ENCODE measurements at places on chromosomes 7 and 10.
A peak's percentile ranks its signal among the peaks of the same experiment; 100 is the strongest.

GRCh38 chr10:45418849-45419675 lies 45.0 kb downstream of the ALOX5 start:
- DNase-seq, result peak; percentile 92

DNA sequence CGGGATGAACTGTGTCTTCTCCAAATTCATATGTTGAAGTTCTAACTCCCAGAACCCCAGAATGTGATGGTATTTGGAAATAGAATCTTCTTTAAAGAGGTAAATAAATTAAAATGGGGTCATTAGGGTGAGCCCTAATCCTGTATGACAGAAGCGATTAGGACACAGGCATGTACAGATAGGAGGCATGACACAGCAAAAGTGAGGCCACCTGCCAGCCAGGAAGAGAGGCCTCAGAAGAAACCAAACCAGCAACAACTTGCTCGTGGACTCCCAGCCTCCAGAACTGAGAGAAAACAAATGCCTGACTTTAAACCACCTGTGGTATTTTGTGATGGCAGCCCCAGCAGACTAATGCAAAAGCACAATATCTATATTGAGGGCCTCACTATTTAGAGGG lies 214.3 kb downstream of the NEBL start:
- no peak for DNase-seq

DNA sequence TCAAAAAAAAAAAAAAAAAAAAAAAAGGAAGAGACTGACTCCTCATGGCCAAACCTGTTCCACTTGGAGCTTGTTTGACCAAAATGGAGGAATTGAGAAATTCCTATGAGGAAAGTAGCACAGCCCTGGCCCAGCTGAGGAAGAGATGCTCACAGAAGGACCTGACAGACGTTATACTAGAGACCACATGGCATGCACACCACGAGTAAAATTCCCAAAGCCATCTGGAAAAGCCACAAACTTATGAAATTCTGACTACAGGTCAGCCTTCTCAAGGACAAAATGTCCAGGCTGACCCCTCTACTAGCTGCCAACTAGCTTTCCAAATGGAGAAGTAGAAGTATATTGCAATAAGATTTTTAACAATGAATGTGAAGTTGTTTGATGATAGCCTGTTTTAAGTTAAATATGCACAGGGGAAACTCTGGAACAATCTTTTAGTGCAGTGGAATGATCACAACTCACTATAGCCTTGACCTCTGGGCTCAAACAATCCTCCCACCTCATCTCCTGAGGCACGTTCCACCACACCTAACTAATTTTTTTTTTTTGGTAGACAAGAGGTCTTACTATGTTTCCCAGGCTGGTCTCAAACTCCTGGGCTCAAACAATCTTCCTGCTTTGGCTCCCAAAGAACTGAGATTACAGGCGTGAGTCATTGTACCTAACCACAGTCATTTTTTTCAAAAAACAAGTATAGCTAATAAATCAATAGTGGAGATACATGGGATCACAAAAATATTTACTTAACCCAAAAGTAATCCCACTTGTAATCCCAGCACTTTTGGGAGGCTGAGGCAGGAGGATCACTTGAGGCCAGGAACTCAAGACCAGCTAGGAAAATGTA lies 75.7 kb downstream of the AKR1D1 start:
- DNase-seq, result no peak

DNA sequence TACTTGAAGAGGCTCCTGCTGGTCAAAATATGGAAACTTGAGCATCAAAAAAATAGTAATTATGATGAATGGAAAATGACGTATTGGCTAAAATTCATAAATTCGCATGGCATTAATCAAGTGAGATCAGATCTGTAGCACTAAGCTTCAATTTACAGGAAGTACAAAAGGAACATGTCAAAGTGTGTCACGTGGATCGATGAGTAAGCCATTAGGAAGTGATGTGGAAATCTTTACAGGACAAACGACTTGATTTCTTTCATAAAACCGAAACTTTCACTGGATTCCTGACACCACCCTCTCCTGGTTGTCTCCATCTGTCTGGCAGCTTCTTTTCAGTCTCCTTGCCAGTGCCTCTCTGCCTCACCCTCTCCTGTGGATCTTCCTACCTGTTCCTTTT lies 25.8 kb downstream of the AKR1C8 start:
- no peak for DNase-seq

DNA sequence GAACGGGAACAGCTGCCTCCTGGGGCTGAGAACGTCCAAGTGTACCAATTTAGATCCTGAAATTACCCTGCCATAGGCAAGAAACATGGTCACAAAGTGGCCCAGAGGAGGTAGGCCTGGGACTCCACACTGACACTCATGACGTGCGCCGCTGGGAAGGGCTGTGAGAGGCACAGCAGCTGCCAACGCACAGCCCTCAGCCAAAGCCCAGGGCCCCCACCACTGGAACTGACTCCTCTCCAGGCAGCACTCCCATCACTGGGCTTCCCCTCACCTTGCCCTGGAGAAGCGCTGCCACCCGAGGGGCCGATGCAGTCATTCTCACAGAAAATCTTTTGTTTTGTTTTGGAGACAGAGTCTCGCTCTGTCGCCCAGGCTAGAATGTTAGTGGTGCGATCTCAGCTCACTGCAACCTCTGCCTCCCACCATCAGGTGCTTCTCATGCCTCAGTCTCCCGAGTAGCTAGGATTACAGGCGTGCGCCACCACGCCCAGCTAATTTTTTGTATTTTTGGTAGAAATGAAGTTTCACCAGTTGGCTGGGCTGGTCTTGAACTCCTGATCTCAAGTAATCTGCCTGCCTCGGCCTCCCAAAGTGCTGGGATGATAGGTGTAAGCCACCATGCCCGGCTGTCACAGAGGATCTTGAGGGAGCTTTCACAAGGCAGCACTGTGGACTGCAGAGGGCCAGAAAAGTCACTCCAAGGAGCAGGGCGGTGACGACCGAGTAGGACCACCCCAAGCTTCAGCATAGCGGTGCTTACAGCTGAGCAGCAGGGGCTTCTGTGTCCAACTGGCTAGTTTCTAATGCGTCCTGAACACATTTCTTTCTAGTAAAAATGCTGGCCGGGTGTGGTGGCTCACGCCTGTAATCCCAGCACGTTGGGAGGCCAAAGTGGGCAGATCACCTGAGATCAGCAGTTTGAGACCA lies 13.5 kb downstream of the GUSB start:
- no peak for DNase-seq
